ENCODE measurements at places on chromosomes 7 and 10.

GRCh38 chr10:72049969-72050781, 38.2 kb downstream of the SPOCK2 start:
- no peak for DNase-seq

DNA sequence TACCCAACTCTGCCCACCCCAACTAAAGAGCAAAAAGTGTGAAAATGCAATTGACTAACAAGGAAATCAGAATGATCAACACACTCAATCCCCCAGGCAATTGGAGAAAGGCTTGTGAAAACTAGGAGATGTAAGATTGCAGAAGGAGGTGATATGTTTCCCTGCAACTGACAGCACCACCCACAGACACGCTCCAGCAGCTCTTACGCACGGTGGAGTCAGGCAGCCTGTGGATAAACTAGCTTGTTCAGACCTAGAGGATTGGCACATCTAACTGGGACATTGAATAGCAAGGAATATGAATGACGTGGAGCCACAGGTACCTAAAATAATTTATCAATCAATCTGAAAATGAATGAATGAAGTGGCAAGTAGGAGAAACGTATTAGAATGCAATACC, 125.7 kb upstream of the MYO3A start:
- DNase-seq = no peak

DNA sequence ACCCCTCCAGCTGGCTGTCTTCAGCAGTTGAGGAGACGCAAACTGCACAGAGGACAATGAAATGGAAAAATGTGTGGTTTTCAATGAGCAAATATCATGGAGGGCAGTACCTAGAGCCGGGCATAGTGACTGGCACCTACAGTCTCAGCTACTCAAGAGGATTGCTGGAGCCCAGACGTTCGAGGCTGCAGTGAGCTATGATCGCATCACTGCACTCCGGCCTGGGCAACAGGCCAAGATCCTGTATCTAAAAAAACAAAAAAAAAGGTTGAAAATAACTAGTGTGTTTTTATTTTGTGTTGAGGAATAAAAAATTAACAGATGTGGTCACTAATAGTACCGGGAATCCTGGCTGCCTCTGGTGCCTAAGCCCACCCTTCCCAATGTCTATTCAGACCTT, 345.5 kb downstream of the GALNT17 start:
- DNase-seq = peak; percentile 35

DNA sequence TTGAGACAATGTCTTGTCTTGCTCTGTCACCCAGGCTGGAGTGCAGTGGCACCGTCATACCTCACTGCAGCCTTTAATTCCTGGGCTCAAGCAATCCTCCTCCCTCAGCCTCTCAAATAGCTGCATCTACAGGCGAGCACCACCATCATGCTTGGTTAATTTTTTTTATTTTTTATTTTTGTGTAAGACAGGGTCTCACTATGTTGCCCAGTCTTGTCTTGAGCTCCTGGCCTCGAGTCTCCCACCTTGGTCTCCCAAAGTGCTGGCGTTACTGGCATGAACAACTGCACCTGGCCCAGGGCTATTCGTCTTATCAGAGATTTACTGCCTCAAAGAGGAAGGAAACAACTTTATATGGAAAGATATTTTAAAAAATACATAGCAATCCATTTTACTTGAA, 102.8 kb upstream of the NUPR2 start:
- DNase-seq = no peak

DNA sequence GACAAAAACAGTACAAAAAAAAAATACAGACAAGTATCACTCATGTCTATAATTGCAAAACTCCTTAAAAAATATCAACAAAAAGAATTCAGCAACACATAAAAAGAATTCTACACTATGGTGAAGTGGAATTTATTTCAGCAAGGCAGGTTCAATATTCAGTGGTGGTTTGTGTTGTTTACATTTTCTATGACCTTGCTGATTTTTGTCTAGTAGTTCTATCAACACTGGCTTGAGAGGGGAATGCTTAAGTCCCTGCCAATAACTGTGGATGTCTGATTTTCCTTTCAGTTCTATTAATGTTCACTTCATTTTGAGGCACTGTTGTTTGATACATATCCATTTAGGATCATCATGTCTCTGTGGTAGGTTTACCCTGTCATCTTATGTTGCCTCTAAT, 58.5 kb downstream of the CADPS2 start:
- no peak for DNase-seq

GRCh38 chr7:47890606-47891005, 57.7 kb downstream of the PKD1L1 start:
- no peak for DNase-seq

GRCh38 chr7:7568553-7568952, 1.9 kb downstream of the MIOS start:
- no peak for DNase-seq

- DNase-seq = no peak
These were observed 1.7 kb downstream of the ATE1 start for GRCh38 chr10:121926157-121926556.

GRCh38 chr7:38630720-38631673, at the start of gene AMPH:
AMPH (minus strand) TSS chr7:38631373; CDS start chr7:38631351, 22 bp downstream.
- DNase-seq = peak; percentile 82

- no peak for DNase-seq
These were observed 192.6 kb downstream of the KLF6 start for GRCh38 chr10:3592424-3592823.

- DNase-seq = no peak
These were observed 25.7 kb downstream of the ZNF248 start for GRCh38 chr10:37831495-37832333.

DNA sequence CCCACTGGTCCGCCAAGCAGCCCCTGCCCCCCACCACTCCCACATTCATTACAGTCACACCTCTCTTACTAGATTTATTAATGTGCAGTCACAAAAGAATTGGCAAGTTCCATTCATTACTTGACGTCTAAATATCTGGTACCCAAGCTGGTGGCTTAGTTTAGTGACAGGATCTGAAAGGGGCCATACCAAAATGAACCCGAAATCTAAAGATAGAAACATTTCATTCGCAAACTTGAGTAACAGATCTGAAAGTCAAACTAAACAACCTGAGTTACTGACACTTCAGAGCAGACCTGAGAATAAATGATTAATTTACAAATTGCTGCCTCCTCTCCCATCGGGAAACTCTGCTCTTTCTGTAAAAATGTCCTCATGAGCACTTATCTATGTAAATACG, 53.4 kb downstream of the TNS3 start:
- no peak for DNase-seq

- DNase-seq = no peak
These were observed 178.9 kb downstream of the GRID1 start for GRCh38 chr10:86187499-86188239.

DNA sequence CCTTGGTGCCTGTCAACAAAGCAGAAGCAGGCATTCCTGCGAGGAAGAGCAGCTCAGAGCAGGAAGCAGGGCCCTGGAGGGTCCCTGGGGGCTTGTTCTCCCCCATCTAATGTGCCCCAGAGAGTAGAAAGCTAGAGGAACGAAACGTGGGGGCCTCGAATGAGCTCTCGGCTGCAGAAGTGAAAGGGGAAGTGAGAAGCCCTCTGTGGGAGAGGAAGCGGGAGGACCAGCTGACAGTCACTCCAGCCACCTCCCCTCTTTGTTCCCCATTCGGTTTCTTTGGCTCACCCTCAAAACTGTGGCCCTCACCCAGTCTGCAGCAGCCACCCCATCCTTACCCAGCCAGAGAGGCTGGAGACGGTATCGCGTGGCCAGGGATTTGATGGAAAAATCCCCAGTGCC, 25.0 kb downstream of the C10orf105 start:
- no peak for DNase-seq

DNA sequence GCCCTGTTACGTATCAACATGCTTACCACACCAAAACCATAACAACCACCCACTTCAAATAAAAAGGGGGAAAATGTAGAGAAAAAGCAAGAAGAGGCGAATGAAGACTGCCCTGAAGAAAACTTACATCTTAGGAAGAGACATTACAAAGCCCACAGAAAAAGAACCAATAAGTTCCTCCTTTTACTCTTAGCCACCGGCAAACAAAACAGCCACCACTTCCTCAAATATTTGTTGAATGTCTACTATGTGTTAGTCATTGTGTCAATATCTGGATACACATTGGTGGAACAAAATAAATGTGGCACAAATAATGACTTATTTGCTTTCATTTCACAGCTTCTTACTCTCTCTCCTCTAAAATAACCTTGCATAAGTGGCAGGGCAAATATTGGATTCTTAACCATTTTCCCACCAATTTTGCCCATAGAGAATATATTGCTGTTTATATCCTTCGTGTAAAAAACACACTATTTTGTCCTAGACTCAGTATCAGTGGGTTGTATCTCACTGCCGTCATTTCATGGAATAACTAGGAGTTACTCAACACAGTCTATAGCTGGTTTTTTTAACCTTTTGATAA, 106.8 kb downstream of the ANK3 start:
- DNase-seq = peak; percentile 90

DNA sequence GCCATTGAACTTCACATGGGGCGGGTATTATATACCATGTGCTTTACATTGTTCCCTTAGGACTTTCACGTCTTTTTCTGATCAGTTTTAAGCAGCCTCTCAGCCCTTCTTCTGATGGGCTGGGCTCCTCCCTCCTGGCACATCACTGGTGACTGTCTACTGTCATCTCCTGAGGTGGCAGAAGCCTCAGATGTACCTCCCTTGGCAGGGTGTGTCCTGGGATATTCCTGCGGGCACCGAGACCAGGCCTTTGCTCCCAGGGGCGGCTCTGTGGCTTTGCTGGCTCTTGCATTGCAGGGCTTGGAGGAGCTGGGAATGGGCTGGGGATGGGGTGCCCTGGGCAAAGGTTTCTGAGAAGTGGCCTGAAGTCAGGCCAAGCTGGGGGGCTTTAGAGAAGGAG, 34.6 kb upstream of the GOLGA7B start:
- no peak for DNase-seq

- DNase-seq = no peak
These were observed 224.6 kb upstream of the FERD3L start for GRCh38 chr7:19369806-19370205.

- DNase-seq = no peak
These were observed 12.5 kb upstream of the ZNF487 start for GRCh38 chr10:43424416-43424815.

GRCh38 chr7:28041508-28042314, 138.9 kb downstream of the JAZF1 start:
- peak; percentile 96 for DNase-seq

GRCh38 chr10:71077143-71077581, 135.2 kb upstream of the UNC5B start:
- no peak for DNase-seq

DNA sequence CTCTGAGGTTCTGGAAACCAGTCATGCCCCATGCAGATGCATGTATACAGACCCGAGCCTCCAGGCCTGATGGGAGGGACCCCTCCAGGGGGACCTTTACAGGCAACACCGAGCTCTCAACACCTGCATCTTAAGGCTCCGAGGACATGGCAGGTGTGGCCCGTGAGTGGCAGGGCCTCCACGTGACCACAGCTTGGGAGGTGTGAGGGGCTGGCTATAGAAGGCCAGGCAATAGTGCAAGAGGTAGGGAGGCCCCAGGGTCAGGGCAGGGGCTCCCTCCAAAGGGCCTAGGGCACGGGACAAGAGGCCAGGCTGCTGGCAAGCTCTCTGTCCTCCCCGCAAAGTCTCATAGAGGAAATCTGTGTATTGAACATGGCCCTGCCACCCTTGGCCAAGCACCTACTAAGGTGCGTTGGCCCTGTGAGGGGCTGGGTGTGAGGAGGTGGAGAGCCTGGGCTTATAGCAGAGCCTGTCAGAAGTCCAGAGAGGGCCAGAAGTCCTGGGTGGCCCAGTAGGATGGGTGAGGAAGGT, 134.2 kb downstream of the PTPN20 start:
- no peak for DNase-seq

GRCh38 chr7:44634839-44635591, 28.6 kb downstream of the OGDH start:
- no peak for DNase-seq

DNA sequence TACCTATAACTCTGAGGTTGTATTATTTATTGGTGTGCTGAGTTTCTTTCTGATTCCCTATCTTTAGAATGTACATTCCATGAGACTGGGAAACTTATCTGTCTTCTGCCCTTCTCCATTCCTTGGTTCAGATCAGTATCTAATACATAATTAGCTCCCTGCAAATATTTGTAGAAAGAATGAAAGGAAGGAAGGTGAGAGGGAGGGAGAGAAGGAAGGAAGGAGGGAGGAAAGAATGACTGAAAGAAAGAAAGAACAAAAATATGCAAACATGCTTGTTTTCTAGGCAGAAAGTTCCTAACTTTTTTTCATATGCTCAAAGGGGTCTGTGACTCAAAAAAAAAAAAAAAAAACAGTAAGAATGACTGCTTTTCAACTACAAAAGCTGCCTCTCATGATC, 3.9 kb upstream of the USP6NL start:
- no peak for DNase-seq

DNA sequence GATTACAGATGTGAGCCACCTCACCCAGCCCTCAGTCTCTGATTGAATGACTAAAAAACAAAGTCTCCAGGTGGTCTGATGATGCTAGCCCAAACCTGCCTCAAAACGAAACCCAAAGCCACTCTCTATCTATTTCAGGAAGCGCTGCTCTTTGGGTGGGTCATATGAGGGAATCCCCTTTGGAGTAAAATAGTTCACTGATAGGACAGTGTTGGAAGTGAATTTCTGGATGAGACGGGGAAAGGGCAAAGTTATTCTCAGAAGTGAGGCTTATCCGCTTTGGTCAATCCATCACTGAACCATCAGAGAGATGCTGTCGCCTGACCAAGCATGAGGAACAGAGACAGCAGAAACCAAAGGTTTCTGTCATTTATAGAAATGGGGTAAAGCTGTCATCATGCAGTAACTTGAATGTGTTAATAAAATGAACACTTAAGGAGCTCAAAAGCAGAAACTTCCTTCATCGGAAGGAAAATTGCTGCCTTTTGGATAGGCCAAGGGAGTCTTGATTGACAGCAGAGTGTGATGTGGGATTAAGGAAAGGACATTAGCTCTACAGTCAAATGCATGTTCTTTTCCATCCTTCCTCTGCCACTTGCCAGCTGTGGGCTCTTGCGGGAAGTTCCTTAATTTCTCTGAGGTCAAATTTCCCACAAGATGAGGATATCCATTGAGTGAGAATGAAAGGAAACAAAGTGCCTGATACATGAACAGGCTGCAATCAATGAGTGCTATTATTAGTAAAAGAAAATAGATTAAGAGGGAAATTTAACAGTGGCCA, 64.9 kb upstream of the C1QL3 start:
- no peak for DNase-seq

DNA sequence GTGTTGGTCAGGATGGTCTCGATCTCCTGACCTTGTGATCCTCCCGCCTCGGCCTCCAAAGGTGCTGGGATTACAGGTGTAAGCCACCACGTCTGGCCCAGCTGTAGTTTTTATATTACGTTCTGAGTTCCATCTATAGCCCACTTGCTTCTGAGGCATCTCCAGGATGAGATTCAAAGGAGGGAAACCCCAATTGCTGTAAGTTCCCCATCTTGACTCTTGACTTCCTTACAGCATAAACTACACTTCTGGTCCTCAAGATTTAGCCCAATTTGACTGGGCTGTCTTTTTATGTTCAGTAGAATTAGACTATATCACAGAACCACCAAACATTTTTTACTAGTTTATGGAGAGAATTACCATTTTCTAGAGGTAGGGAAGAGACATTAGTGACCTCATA, 44.3 kb downstream of the CCM2 start:
- no peak for DNase-seq

All from fibroblast of skin of scalp (primary cell).